ENCODE measurements at places on chromosomes 12 and 14. TPM values are rescaled to one million over a fixed set of nuclear protein-coding genes. Genes with fewer than 3 reads are reported as not detected.

Gene FGD6
- 13.4 TPM for total RNA-seq

Gene FOXG1
- total RNA-seq: not detected

GRCh38 chr12:116654226-116654743, 83.6 kb downstream of the SPRING1 start:
- no peak for DNase-seq

DNA sequence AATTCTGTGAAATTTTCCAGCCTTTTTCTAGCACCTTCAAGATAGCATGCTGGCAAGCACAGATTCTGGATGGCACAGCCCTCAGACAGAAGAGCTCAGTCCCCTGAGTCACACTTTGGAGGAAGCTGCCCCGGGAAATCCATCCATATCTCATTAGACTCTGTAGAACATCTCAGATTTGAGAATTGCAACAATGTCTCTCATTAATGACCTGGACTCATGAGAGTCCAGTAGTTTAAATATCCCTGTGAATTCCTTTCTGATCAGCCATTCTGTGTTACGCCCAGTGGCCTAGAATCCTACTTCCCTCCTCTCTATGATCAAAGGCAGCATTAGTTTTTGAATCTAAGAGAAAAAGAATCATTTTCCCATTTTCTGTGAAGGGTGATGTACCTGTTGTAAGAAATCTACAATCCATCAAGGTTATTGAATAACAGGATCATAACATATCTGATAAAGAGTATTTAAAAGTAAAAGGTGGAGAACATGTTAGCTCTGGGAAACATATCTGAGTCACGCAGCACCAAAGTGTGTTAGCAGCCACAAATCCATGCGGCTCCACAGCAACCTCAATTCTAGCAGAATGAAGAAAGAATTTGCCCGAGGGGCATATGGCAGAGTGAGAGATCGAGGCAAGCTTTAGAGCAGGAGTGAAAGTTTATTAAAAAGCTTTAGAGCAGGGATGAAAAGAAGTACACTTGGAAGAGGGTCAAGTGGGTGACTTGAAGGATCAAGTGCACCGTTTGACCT, 855.6 kb upstream of the TMEM132C start:
- DNase-seq: no peak

DNA sequence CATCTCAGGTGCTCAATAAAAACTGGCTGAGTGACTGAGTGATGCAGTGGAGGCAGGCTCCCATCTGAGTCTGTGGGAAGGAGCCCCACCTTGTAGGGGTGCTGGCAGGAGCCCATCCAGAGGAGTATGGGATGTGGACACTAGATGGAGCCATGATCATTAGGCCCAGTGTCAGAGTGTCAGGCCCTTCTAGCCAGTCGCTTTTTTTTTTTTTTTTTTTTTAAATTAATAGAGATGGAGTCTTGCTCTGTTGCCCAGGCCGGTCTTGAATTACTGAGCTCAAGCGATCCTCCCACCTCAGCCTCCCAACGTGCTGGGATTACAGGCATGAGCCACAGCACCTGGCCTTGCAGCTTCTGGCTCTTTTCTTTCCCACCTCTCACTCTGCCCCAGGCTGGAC, 11.5 kb downstream of the RITA1 start:
- DNase-seq: peak; percentile 87

- DNase-seq: no peak
Measured at GRCh38 chr12:79557690-79558315, 133.0 kb downstream of the PAWR start.

DNA sequence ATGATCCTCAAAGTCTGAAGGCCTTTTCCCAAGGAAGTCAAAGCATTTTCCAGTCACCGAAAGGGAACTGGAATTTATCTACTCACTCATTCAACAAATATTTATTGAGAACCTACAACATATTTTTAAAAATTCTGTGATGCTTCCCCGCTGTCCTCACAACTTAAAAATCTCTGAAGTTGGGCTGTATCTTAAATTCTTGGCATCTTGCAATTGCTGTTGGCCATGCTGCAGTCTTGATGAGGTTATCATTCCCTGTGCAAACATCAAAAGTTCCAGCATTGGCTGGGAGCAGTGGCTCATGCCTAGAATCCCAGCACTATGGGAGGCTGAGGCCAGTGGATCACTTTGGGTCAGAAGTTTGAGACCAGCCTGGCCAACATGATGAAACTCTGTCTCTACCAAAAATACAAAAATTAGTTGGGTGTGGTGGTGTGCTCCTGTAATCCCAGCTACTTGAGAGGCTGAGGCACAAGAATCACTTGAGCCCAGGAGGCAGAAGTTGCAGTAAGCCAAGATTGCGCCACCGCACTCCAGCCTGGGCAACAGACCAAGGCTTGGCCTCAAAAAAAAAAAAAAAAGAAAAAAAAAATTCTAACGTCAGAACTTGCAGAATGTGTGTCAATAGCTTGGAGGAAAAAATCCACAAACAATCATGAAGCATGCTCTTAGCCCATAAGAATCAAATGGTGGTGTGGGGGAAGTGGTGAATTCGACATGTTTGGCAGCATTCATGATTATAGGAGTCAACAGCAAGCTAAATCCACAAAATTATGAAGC, 34.9 kb downstream of the CCDC177 start:
- DNase-seq: peak; percentile 25

DNA sequence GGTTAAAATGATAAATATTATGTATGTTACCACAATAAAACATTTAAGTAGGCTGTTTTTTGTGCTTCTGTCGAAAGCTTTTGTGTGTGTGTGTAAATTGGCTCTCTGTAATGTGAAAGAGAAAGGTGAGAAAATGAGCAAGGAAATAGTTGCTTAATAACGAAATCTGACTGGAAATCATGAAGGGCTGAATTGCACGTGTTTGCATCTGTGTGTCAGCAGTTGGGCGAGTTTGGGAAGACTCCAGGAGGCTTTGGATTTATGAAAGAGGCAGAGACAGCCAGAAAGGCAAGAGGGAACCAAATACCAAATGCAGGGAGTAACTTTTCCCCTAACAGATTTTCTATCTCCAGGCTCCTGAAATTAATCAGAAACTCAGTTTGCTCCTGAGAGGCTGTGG, 47.2 kb upstream of the PLEKHG3 start:
- peak; percentile 83 for DNase-seq

- no peak for DNase-seq
Measured at GRCh38 chr12:85798122-85798521, 38.1 kb downstream of the RASSF9 start.

- no peak for DNase-seq
Measured at GRCh38 chr12:8697120-8697475, 693 bp upstream of the RIMKLB start.

DNA sequence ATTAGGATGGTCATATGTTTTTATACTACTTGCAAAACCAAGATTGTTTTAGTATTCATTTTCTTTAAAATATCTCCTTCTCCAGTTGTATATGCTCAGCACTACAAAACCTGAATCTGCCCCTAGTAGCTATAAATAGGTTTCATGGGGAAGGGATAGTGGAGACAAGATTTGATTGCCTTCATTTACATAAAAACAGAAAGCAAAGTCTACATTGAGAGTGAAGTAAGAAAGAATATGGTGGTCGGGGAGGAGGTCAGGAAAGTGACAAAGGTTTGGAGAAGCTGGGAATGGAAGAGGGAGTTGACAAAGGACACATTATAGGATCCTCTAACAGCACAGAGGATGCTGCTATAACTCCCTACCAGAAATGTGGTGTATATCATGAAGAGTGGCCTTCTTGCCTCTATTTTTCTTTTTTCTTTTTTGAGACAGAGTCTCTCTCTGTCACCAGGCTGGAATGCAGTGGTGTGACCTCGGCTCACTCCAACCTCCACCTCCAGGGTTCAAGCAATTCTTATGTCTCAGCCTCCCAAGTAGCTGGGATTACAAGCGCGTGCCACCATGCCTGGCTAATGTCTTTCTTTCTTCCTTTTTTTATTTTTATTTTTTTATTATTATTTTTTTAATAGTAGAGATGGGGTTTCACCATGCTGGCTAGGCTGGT, 6.6 kb upstream of the LRP6 start:
- no peak for DNase-seq

GRCh38 chr12:77049767-77050353, 15.5 kb downstream of the E2F7 start:
- peak; percentile 44 for DNase-seq

DNA sequence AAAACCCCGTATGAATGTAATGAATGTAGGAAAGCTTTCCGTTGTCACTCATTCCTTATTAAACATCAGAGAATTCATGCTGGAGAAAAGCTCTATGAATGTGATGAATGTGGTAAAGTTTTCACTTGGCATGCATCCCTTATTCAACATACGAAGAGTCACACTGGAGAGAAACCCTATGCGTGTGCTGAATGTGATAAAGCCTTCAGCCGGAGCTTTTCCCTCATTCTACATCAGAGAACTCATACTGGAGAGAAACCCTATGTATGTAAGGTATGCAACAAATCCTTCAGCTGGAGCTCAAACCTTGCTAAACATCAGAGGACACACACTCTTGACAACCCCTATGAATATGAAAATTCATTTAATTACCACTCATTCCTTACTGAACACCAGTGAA, 23.8 kb downstream of the ZNF891 start:
- no peak for DNase-seq

DNA sequence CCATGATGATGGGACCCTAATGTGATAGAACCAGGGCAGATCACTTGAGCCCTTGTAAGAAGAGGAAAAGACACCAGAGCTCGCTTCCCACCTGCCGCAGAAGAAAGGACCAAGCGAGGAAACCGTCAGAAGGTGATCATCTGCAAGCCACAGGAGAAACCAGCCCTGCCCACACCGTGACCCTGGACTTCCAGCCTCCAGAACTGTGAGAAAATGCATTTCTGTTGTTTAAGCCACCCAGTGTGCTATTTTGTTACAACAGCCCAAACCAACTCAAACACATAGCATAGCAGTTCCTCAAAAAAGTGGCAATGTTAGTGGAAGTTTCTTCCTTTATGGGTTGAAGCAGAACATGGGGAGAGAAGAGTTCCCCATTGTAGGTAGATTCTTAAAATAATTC, 107.9 kb upstream of the BCL2L14 start:
- DNase-seq: no peak

GRCh38 chr14:98218218-98218617, 1053.8 kb downstream of the BCL11B start:
- no peak for DNase-seq

DNA sequence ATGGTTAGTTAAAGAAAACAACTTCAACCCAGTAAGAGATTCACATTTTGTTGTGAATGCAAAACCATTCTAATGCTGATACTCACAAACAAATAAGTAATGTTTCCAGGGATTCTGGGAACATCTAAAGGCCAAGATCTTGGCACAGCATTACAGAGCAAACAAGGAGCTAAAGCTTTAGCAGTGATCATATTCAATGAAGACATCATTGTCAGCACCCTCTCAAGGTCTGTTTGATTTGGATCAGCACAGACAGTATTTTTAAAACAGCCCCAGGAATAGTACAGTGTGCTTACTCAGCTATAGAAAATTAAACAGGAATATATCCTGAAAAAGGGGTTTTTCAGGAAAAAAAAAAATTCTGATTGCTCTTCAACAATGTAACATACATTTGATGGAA, 71.4 kb downstream of the TMEM260 start:
- DNase-seq: no peak

- no peak for DNase-seq
Measured at GRCh38 chr14:79842270-79842669, 369.0 kb downstream of the DIO2 start.

All from tibial nerve (tissue), 4 donors.